ENCODE measurements at places on chromosomes 2 and 18.

DNA sequence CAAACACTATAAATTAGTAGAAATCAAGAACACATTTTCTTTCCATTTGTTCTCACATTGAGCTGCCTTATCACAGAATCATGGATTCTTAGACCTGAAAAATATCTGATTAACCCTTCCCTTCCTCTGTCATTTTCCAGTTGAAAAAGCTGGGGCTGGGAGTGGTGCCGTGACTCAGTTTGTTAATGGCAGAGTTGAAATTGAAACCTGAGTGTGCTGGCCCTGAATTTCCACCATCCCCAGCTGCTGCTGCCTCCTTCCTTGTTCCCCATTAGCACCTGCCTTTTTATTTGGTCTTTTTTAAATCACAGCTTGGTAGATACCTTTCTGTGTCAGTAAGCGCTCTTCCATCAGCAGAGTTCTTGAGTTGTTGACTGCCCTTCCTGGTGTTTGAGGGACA, 10.6 kb downstream of the FARP2 start:
- DNase-seq: no peak

GRCh38 chr2:236663287-236664101, 93.9 kb downstream of the ACKR3 start:
- no peak for DNase-seq

DNA sequence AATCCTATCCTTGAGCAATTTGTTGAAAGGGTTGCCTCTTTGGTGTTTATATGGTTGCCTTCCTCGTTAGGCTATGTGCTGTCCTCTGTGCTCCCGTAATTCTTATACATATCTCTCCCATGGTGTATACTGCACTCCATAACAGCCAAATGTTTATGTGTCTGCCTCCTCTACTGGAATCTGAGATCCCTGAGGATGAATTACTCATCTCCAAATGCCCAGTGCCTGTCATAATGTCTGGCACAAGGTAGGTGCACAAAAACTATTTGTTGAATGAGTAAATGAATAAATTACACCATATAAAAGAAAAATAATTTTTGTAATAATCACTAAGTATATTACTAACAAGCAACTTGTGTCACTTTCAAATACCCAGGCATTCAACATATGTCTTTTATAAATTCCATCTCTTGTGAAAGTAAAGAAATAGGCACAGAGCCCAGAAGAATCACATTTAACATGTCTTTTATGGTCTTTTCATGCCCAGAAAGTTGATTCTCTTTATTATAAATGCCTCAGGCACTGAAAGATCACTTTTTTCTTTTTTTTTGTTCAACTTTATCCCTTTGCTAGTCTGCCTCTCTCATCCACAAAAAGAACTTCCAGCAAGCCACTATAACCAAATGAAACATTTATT, 164.9 kb downstream of the CCDC148 start:
- no peak for DNase-seq

DNA sequence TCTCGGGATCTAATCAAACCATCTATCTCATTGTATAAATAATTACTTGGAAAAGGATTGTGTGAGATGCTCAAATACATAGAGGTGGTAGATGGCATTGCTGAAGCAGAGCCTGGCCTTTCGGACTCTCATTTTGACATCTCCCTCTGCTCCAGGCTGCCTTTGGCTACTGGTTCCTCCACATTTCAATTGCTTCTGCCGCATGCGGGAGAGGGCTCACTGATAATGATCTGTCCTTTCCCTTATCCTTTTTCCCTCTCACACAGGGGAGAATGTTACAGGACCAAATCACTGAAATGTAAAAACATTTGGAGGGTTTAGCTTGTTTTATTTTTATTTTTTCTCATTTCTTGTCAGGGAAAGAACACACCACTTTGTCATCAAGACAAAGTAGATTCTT, 380.6 kb upstream of the UBE2E3 start:
- no peak for DNase-seq

DNA sequence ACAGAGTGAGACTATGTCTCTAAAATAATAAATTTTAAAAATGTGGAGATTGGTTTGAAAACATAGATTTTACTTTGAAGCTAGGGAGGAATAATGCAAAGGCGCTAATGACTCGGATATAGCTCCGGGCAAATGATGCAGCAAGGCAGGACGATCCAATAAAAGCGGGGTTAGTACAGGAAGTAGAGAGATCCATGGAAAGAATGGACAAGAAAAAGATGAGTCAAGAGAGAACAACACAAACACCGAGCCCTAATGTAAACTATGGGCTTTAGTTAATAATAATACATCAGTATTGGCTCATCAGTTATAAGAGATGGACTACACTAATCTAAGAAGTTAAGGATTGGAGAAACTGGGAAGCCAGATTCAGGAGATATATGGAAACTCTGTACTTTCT, 74.5 kb downstream of the QPCT start:
- no peak for DNase-seq

GRCh38 chr2:238585836-238586821, 159.4 kb downstream of the ASB1 start:
- DNase-seq: no peak

GRCh38 chr2:98378196-98378595, 31.9 kb downstream of the CNGA3 start:
- no peak for DNase-seq

DNA sequence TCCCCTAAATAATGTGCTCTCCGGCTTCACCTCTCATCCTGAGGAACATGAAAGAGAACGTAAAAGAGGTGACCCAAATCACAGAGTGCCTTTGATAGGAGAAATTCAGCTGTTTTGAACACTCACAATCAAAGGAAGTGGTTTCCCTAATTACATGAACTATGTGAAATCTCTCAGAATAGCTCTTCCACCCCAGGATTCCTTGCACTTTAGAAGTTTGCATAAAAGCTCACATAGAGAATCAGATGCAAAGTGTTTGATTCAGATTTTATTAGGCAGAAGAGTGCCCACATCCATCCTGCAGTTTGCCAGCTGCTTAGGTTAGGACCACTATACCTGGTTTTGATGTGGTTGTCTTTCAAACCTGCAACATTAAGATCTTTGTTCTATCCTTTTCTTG, 61.0 kb downstream of the MAP3K20 start:
- no peak for DNase-seq

DNA sequence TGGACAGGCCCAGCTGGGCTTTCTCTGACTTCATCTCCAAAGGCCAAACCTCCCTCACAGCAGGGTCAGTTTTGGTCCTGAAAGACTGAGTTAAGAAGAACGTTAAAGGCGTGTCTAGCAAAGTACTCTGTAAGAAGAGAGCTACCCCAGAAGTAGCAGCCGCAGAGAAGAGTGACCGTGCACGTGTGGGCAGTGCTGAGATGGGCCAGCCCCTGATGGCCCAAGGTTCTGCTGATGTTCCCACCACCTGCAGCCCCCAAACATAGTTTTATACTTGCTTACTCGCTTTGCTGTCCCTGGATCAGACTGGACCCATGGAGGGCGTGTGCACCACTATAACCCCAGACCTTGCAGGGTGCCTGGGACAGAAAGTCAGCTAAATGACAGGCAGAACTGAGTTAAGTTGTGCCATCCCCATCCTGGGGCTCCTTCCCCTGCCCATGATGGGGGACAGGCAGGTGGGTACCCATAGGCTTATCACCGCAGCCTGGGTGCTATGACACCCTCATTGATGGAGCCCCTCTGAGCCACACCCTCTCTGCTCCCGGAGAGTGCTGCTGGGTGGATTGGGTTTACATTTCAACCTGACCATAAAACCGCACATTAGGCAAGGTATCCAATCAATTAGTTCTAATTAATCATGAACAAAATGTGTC, 367.3 kb upstream of the HS6ST1 start:
- no peak for DNase-seq

GRCh38 chr2:47064106-47064505, 91.0 kb downstream of the STPG4 start:
- no peak for DNase-seq

Measured in stimulated activated CD8-positive, alpha-beta memory T cell treated with anti-CD3 and anti-CD28 coated beads, Interleukin-2, amount 100 ng/mL, for 1 hour (primary cell).